ENCODE measurements at places on chromosomes 16 and 17. TPM values are rescaled to one million over a fixed set of nuclear protein-coding genes. Genes with fewer than 3 reads are reported as not detected.

The VAC14 gene
- 115 TPM for total RNA-seq

The LYRM1 gene
- 34.4 TPM for total RNA-seq

DNA sequence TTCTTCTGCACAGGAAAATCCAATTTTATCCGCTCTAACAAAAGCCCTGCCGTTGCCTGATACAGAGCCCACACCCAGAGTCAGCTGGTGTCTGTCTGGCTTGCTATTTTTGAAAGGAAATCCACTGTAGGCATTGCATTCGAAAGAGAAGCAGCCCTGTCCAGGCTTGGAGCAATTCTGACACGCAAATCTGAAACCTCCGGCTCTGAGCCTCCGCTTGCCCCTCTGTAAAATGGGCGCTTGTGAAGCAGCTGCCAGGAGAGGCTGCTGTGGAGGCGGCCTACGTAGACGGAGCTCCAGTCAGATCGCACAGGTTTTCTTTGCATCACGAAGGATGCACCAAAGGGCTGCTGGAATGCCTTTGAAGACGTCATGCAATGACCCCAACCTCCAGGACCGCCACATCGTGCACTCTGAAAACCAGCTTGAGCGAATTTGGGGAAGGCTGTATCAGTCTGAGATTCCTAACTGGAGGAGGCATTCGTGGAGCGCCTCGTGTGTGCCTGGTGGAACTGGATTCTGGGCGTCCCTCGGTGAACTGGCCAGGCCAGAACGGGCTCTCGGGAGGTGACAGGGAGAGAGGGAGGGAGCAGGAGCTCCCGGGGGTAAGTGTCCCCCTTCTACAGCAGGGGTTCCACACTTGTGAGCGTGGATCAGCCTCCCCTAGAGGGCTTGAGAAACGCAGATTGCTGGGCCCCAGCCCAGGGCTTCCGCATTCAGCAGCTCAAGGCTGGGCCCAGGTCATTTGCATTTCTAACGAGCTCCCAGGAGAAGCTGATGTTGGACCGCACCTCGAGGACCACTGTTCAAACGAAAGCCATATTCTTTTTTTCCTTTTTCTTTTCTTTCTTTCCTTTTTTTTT, 215.5 kb downstream of the MRTFB start:
- H3K27ac ChIP-seq: peak overlapping the region; percentile 75
- H3K4me1 ChIP-seq: peaks cover 17% of the 10 kb centered on the region
- DNase-seq: no peak
- no peaks in the 10 kb centered on the region for H3K36me3 ChIP-seq
- peak overlapping the region; percentile 77 for H3K4me3 ChIP-seq
- H3K27me3 ChIP-seq: no peaks in the 10 kb centered on the region

GRCh38 chr16:1180549-1181403, 27.9 kb downstream of the CACNA1H start:
- no peaks in the 10 kb centered on the region for H3K27me3 ChIP-seq
- no peaks in the 10 kb centered on the region for H3K36me3 ChIP-seq
- H3K4me1 ChIP-seq: peaks cover 11% of the 10 kb centered on the region
- H3K4me3 ChIP-seq: no peak overlapping the region
- DNase-seq: no peak

DNA sequence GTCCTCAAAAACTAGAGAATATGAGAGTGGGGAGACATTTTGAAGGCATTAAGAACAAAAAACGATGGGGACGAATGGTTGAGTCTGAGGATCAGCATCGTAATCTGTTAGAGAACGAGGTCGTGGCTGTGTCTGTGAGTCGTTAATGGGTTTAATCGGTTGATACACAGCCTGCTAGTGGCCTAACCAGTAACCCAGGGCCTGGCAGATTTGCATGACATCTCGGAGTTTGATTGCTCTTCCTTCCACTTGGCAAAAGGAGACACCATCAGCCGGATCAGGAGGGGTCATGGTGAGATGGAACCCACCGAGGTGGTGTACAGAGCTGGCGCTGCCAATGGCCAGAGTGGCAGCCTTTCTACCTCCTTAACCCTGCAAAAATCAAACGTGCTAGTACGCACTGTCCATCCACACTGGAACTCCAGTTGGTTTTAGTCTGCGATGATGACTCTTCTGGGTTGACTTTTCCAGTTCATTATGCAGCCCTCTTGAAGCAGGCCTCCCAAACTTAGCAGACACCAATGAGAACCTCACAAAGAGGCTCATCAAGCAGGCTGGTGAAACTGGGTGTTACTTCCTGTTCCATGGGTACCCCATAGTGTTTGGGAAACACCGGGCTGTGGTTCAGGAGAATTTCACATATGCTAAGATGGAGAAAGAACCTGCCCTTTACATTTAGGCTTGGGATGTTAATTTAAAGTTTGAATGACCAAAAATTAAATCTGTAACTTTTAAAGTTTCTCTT, 4.1 kb downstream of the HS3ST3B1 start:
- H3K36me3 ChIP-seq: no peaks in the 10 kb centered on the region
- DNase-seq: no peak
- H3K27ac ChIP-seq: no peak overlapping the region
- no peak overlapping the region for H3K4me3 ChIP-seq
- H3K4me1 ChIP-seq: peaks cover 52% of the 10 kb centered on the region

DNA sequence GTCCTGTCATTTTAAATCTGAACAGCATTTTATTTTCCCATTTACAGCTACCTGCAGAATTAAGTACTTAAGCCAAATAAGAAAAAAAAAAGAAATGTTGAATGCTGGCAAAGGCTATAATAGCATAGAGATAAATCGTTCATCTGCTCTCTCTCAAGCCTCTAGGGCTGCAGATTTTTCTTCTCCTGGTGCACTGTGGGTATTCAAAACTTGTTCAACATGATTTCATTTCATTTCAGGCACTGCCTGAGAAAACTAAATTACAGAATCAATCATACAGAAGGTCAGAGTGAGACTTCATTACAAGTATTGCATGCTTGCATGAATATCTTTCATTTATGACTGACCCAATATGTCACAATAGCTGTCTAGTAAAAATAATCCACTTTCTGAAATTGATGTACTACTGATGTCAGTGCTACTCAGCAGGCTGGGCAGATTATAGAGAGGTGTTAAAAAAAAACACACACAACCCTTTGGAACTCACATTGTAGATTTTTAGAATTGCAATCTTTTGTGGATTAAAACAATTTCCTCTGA, 86.2 kb downstream of the TOX3 start:
- H3K27me3 ChIP-seq: no peaks in the 10 kb centered on the region
- no peak for DNase-seq
- no peaks in the 10 kb centered on the region for H3K4me1 ChIP-seq
- H3K27ac ChIP-seq: no peak overlapping the region
- H3K4me3 ChIP-seq: no peak overlapping the region

- no peaks in the 10 kb centered on the region for H3K4me1 ChIP-seq
- no peak overlapping the region for H3K4me3 ChIP-seq
- H3K36me3 ChIP-seq: no peaks in the 10 kb centered on the region
- DNase-seq: no peak
Measured at GRCh38 chr17:12257176-12257575, 236.5 kb downstream of the MAP2K4 start.

DNA sequence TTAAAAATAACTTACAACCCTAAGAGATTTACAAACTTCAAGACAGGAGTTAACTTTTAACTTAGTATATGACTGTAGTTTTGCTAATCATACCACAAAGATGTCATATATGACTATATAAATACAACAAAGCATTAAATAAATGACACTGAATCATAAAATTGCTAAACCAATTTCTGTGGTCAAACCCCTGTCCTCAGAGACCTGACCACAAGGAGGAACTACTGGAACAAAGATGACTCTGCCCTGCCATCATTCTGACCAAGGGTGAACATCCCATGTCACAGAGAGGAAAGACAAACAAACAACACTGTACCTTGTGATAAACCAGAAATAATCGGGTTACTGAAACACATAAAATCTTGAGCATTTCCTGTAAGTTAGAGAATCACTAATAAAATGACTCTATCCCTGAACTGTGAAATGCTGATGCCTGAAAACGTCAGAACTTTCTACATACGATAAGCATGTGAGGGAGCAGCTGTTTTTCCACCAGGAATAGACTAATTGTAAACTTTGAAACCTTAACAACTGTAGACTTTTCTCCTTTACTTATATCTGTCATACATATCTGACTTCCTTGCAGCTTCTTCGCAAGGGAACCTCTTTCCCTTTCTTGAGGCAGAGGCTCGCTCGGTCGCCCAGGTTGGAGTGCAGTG, 47.9 kb downstream of the WDR59 start:
- H3K36me3 ChIP-seq: peaks cover 35% of the 10 kb centered on the region
- no peak overlapping the region for H3K27ac ChIP-seq
- no peaks in the 10 kb centered on the region for H3K4me1 ChIP-seq
- DNase-seq: peak; percentile 24
- no peak overlapping the region for H3K4me3 ChIP-seq

GRCh38 chr16:242281-242680, 7.7 kb downstream of the FAM234A start:
- DNase-seq: no peak
- no peak overlapping the region for H3K4me3 ChIP-seq
- no peaks in the 10 kb centered on the region for H3K27me3 ChIP-seq
- no peaks in the 10 kb centered on the region for H3K36me3 ChIP-seq
- no peak overlapping the region for H3K27ac ChIP-seq

GRCh38 chr16:79862601-79863000, 262.1 kb upstream of the MAF start:
- no peak overlapping the region for H3K27ac ChIP-seq
- no peak overlapping the region for H3K4me3 ChIP-seq
- H3K4me1 ChIP-seq: no peaks in the 10 kb centered on the region
- no peaks in the 10 kb centered on the region for H3K36me3 ChIP-seq
- no peak for DNase-seq
- H3K27me3 ChIP-seq: no peaks in the 10 kb centered on the region

The CCL23 gene
- total RNA-seq: 6.9 TPM

DNA sequence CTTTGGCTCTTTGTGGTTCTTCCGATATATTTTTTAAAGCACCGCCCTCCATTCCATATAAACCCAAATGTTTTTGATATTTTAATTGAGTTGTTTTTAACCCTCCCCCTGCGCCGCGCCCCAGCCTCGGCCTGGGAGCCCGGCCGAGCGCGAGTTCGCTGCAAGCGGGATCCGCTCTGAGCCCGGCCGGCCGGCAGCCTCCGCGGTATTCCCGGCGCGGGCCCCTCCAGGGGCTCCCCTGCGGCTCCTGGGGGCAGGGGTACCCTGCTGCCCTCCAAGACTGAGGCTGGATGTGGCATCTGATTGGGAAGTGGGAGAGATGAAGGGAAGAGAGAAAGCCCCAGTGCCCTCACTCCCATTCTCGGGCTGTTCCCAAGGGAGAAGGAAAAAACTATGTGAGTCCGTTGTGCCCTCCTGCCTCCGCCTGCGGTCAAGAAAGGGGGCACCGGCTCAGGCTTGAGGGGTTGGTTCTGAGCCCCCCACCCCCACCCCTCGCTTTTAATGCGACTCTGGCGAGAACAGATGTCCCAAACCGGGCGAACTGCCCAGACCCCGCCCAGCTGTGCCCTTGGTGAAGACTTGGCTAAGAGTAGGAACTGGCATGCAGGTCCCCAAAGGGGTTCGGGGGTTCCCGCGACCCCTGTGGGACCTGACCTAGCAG, 8.6 kb downstream of the NEUROD2 start:
- peaks cover 26% of the 10 kb centered on the region for H3K27me3 ChIP-seq
- H3K36me3 ChIP-seq: no peaks in the 10 kb centered on the region
- no peak overlapping the region for H3K27ac ChIP-seq
- no peak overlapping the region for H3K4me3 ChIP-seq
- H3K4me1 ChIP-seq: peaks cover 9% of the 10 kb centered on the region

DNA sequence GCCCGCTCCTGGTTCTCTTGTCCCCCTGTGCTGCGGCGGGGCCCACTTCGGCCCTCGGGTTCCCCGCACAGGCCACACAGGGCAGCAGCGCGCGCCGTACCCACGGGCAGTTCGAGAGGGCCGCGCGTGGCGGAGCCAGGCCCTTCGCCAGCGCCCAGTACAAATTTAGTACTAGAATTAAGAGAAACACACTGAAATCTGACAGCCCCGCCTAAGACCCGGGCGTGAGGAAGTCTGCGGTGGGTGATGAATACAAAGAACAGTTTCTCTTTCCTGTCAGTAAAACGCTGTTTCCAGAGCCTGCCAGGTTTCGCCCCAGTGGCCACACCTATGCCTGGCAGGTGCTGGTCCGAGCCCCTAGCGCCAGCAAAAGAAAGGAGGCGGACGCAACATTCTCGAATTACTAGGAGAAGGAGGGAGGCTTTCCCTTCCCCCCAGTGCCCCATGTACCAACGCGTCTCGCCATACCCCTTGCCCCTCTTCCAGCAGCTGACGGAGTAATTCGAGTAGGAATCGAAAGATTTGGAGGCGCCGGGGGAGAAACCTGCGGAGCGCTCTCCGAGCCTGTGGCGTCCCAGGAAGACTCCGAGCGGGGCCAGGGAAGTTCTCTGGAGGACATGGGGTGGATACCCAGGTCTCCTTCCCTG, 591 bp upstream of the SLFN5 start:
- H3K27me3 ChIP-seq: no peaks in the 10 kb centered on the region
- H3K4me3 ChIP-seq: peak overlapping the region; percentile 73
- no peaks in the 10 kb centered on the region for H3K36me3 ChIP-seq
- H3K4me1 ChIP-seq: peaks cover 32% of the 10 kb centered on the region

DNA sequence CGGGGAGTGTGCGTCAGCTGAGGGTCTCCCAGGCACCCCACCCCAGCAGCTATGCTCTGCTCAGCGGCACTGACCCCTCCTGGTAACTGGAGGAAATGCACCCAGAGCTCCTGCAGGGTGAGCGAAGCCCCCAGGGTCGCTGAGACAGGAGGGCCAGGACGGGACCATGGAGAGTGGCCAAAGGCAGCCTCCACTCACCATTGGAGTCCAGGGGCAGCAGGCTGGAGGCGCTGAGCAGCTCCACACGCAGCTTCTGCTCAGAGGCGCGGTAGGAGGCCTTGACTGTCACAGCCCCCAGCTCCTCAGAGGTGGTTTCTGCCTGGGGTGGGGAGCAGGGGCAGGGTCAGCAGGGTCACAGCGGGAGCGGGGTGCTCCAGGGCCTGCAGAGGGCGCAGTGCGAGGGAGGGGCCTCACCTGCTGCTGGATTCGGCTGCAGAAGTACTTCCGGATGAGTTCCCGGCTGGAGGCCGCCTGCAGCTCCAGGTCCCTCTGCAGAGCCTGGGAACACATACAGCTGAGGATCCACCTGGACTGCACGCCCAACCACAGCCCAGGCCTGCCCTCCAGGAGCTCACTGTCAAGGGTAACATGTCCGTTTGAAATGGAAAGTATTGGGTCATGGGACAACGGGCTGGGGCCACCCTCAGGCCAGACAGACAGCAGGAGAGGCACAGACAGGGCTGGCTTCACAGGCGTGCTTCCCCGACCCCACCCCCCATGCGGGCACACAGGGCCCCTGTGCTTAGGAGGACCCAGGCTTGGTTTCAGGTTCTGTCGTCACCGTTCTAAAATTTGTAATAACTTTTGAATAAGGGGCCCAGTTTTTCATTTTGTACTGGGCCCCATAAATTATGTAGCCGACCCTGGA, 13.8 kb downstream of the UNC13D start:
- H3K4me3 ChIP-seq: no peak overlapping the region
- no peak for DNase-seq
- no peaks in the 10 kb centered on the region for H3K27me3 ChIP-seq
- no peak overlapping the region for H3K27ac ChIP-seq
- peaks cover 13% of the 10 kb centered on the region for H3K4me1 ChIP-seq

The EVI2A gene
- 19.8 TPM for total RNA-seq

- no peak overlapping the region for H3K27ac ChIP-seq
- no peak overlapping the region for H3K4me3 ChIP-seq
- no peak for DNase-seq
- no peaks in the 10 kb centered on the region for H3K27me3 ChIP-seq
- H3K4me1 ChIP-seq: no peaks in the 10 kb centered on the region
Measured at GRCh38 chr16:55012362-55012761, 81.7 kb downstream of the IRX5 start.

- no peak for DNase-seq
- H3K36me3 ChIP-seq: peaks cover 5% of the 10 kb centered on the region
- H3K4me1 ChIP-seq: peaks cover 9% of the 10 kb centered on the region
- no peaks in the 10 kb centered on the region for H3K27me3 ChIP-seq
- no peak overlapping the region for H3K4me3 ChIP-seq
Measured at GRCh38 chr16:4495766-4496165, 19.6 kb downstream of the HMOX2 start.

- no peaks in the 10 kb centered on the region for H3K36me3 ChIP-seq
- H3K27ac ChIP-seq: no peak overlapping the region
- no peak overlapping the region for H3K4me3 ChIP-seq
Measured at GRCh38 chr17:78473951-78474613, 95.6 kb downstream of the PGS1 start.
